ENCODE measurements at places on chromosomes 3 and 15. TPM values are rescaled to one million over a fixed set of nuclear protein-coding genes. Genes with fewer than 3 reads are reported as not detected.

CADM2 gene
- 0.21 TPM for total RNA-seq

TMEM158 gene
- total RNA-seq = 25.6 TPM

CILP gene
- 0.04 TPM for total RNA-seq

IL17RD gene
- total RNA-seq = 0.83 TPM

CCRL2 gene
- 0.12 TPM for total RNA-seq

PGBD4 gene
- total RNA-seq = 1.2 TPM

REC114 gene
- total RNA-seq = not detected

SPTBN5 gene
- total RNA-seq = 0.22 TPM

DNAH12 gene
- total RNA-seq = 0.02 TPM

ATOSA gene
- 5.3 TPM for total RNA-seq

FRMD4B gene
- total RNA-seq = 1.3 TPM

CD86 gene
- total RNA-seq = not detected

CD80 gene
- total RNA-seq = not detected

EFCAB12 gene
- total RNA-seq = 0.82 TPM

CYP8B1 gene
- not detected for total RNA-seq

DISP2 gene
- total RNA-seq = 1.2 TPM

SERPINI2 gene
- total RNA-seq = not detected

MUSTN1 gene
- total RNA-seq = not detected

MYO1E gene
- total RNA-seq = 168 TPM

LTF gene
- total RNA-seq = not detected

WNT7A gene
- total RNA-seq = 0.12 TPM

LRRC31 gene
- total RNA-seq = not detected

PLA1A gene
- total RNA-seq = 0.27 TPM

LPP gene
- 8.5 TPM for total RNA-seq

VPS8 gene
- total RNA-seq = 7.7 TPM

PP2D1 gene
- not detected for total RNA-seq

SCN5A gene
- total RNA-seq = 0.63 TPM

TM4SF18 gene
- 27.6 TPM for total RNA-seq

SKOR1 gene
- 0.02 TPM for total RNA-seq

CEMIP gene
- 2.2 TPM for total RNA-seq

WDR73 gene
- 37.7 TPM for total RNA-seq

CTXN2 gene
- not detected for total RNA-seq

SPESP1 gene
- not detected for total RNA-seq

CDCP1 gene
- 11.5 TPM for total RNA-seq

NEIL1 gene
- total RNA-seq = 2.4 TPM

CERS3 gene
- total RNA-seq = not detected

Measured in A549 treated with RU486 at 1 μM for 4 hours (cell line).